Activated CD8-positive, alpha-beta memory T cell treated with anti-CD3 and anti-CD28 coated beads for 24 hours (primary cell): ENCODE measurements at places on chromosomes 2 and 18.

GRCh38 chr18:13894531-13894930 lies 20.8 kb downstream of the MC2R start:
- no peak for DNase-seq

DNA sequence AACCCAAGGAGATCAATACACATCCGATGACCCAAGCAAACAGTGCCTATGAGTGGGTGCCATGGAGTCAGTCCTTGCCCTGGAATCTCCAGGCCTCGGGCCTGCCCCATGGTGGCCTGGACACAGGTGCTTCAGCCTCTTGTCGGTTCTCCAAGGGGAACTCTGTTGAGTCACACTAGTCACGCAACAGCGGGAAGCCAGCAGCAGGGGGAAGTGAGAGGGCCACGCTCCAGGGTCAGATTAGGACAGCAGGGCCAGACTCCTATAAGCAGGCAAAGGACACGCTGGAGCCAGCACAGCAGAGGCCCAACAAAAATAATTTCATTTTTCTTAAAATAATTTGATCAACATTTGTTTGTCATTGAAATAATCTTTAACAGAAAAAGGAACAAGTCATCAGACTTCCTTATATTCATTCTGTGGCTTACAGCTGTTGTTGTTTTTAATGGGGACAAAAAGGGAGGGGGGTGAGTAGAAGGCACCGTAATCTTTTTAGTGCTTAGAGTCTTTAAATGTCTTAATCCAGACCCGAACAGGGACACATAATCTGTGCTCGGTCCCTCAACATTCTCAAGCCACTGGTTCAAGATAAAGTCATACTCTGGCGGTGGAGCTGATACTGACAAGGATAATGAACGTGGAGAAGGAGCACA lies 16.4 kb upstream of the ARMC9 start:
- peak; percentile 52 for DNase-seq

- no peak for DNase-seq
Measured at GRCh38 chr2:156423674-156424282, 12.4 kb upstream of the GPD2 start.

DNA sequence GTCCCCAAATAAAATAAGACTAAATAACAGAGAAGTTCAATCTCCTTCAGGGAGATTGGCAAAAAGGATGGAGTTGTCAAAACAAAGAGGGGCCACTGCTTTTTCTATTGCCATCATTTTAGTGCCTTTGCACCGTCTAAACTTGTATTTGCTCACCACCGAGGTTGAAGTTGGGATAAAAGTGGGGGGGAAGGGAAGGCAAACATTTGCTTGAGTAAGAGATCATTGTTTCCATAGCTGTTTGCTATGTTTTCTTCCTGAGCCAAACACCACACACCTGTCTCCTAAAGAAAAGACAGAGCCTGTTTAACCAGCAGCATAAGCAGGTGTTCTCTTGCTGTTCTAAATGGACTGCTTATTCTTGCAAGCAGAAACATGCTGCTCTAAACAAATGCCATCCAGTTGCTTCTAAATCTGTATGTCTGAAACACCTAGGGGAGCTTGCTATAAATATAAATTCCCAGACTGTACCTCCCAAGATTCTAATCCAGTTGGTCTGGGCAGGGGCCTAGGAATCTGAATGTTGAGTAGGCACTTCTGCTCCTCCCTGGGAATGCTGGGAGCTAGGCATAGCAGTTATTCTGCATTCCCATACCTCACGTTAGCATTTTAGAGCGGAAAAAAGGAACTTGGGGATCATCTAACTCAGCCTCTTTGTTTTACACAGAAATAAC lies 179.4 kb upstream of the ARL4C start:
- no peak for DNase-seq

- no peak for DNase-seq
Measured at GRCh38 chr2:59691518-59692190, 861.8 kb downstream of the BCL11A start.

DNA sequence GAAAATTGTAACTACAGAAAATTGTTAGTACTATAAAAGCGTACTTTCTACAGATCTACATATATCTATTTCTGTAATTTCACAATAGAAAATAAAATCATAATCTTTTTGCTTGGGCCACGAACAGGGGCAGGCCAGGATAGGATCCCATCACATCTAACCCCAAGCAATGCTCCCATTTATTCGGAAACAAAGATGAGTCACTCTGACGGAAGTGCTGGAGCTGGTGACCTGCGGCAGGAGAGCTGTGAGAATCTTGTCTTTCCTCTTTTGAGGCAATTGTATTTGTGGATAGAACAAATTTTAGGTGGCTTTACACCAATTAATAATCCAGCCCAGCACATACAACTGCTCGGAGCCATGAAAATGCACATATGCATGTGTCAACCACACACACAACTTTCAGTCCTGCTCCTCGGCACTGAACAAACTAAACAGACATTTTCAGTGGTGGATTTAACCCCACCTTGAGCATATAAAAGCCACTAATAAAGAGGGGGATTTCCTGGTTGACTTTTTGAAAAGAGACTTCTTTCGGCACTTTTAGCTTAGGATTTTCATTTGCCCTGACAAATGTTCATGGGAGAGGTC lies 22.3 kb upstream of the INSIG2 start:
- DNase-seq = no peak

DNA sequence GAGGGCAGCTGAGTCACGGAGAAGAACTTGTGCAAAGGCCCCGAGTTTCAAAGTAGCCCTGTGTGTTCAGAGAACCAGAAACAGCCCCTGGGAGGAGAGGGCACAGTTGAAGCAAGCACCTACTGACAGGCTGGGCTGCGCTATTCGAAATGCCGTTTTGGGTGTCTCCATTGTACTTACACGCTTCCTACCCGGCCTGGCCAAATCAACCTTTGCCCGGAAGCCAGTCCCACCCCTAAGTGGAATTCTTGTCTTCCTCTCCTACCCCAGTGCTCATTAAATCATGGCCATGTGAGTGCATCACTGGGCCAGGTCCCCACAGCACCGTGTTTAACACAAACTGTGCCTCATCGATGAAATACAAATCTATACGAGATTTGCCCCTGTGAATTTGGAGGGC lies 6.0 kb downstream of the DIPK1C start:
- no peak for DNase-seq
